Spinal cord (tissue), 10 donors: ENCODE measurements at places on chromosomes 6 and 20. TPM values are rescaled to one million over a fixed set of nuclear protein-coding genes. Genes with fewer than 3 reads are reported as not detected.

The ZSWIM1 gene
- total RNA-seq, result 5.5 TPM

DNA sequence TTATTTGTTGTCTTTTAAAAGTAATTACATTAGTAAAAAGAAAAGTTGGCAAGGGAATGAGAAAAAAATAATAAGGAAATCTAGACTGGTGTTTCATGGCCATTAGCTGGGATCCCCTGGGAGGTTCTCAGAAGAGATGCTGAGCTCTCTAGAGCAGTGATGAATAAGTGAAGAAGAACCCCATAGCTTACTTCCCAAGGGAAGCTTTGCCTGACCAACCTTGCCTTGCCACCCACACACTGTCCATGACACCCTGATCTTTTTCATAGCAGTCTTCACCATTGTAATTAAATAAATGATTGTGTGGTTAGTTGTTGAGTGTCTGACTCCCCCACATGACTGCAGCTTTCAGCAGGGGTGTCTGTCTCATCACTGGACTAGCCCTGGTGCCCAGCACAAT, 5.9 kb downstream of the C6orf163 start:
- no peaks in the 10 kb centered on the region for H3K36me3 ChIP-seq
- no peaks in the 10 kb centered on the region for H3K27me3 ChIP-seq
- H3K27ac ChIP-seq, result no peak overlapping the region
- no peak overlapping the region for H3K4me3 ChIP-seq
- H3K4me1 ChIP-seq, result no peaks in the 10 kb centered on the region

DNA sequence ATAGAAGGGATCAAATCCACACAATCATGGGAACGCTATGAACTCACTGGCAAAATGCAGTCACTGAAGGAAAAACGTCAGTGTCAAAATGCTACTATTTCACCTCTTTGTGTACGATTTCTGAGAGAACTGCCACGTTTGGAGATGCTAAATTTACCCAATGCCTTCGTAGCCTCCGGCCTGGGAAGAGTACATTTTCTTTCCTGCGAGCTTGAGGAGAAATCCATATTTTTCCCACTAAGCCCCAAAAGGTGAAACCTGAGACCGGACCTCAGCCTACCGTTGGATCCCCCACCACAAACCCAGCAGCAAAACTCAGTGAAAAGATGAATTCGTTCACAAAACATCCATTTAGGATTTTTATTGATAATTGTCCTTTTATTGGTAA, 131.7 kb downstream of the GPX5 start:
- no peaks in the 10 kb centered on the region for H3K4me1 ChIP-seq
- H3K4me3 ChIP-seq, result peak overlapping the region; percentile 55
- peak; percentile 67 for DNase-seq
- H3K36me3 ChIP-seq, result no peaks in the 10 kb centered on the region
- no peak overlapping the region for H3K27ac ChIP-seq

GRCh38 chr6:74871757-74872156, 334.1 kb downstream of the COL12A1 start:
- H3K36me3 ChIP-seq, result no peaks in the 10 kb centered on the region
- no peak for DNase-seq
- H3K27me3 ChIP-seq, result no peaks in the 10 kb centered on the region
- no peak overlapping the region for H3K4me3 ChIP-seq
- H3K27ac ChIP-seq, result no peak overlapping the region

The DCBLD1 gene
- 7.5 TPM for total RNA-seq

DNA sequence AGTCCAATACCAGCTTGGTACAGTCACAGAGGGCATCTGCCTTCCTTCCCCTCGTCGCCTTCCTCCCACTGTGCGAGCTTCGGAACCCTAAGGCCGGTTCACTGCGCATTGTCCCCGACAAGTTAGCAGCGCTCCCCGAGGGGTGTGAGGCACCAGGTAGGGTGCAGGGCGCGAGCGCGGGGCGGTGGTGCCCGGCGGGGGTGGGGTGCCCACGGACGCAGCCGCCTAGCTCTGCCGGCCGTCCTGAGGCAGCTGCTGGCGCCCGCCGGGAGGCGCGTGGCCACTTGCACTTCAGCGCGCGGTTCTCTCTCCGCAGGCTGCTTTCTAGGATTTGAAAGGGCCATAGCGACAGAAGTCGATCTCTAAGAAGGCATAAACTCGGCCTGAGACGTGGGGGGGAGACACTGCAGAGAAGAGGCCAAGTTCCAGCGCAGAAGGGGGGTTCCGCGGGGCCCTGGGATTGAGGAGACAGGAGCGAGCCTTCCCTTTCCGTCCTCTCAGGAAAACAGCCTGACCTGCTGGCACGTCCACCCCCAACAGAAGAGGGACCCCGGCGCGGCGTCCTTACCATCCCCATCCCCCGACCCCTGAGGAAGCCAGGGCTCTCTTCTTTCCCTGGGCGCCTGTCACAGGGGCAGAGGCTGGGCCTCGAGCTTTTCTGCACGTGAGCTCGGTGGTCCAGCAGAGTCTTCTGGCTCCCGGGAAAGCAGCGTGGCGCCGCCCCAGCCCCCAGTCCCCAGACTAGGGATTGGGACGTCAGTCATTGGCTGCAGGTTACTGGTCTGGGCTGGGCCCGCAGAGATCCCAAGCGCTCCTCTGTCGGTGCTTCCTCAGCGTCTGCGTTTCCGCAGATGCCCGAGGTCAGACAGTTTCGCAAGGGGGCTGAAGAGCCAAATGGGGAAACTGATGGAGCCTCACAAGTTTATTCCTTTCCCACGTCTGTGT, 15.6 kb upstream of the PRDM13 start:
- no peak overlapping the region for H3K27ac ChIP-seq
- H3K4me3 ChIP-seq, result peak overlapping the region; percentile 9
- H3K36me3 ChIP-seq, result no peaks in the 10 kb centered on the region

DNA sequence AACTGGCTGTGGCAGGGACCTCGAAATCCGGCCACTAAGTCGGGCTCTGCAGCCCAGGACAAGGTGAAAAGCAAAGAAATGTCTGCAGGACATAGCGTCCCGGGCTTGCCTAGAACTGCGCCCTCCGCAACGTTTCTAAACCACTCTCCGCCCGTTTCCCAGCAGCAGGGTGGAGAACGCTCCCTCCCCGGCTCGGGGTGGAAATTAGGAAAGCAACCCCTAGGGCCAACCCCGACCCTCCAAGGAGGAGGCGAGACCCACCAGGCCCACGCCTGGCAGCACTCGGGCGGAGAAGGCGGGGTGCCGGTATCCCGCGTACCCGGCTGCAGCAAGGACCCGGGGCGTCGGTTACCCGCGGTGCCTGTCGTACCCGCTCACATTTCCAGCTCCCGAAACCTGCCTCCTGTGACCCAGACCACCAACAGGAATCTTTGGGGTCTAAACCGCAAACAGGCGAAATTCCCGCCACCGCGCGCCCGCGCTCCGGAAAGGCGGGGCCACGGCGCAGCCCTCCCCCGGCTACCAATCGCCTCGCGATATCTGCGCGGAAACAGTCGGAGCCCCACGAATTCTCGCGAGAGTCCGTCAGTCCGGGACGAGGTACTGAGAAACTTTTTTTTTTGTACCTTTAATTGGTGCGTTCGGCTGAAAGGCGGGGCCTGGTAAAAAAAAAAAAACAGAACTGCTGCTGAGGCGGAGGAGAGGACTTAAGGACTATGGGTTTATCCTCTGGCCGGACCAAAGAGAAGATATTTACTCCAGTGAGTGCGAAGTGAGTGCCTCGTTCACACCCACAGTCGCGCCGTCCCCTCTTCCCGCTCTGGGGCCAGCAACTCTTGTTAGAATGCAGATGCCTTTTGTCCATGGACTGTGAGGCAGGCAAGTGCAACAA, at the start of gene MMS22L:
TSS of gene MMS22L (minus strand) at position 491 of the 892 bp plus-strand sequence. CDS start 739 bp downstream, outside the sequence.
- peak within 1 kb of the TSS; percentile 76 for H3K27ac ChIP-seq
- H3K36me3 ChIP-seq, result no peaks in the 10 kb centered on the region
- H3K4me3 ChIP-seq, result peak within 1 kb of the TSS; percentile 95

DNA sequence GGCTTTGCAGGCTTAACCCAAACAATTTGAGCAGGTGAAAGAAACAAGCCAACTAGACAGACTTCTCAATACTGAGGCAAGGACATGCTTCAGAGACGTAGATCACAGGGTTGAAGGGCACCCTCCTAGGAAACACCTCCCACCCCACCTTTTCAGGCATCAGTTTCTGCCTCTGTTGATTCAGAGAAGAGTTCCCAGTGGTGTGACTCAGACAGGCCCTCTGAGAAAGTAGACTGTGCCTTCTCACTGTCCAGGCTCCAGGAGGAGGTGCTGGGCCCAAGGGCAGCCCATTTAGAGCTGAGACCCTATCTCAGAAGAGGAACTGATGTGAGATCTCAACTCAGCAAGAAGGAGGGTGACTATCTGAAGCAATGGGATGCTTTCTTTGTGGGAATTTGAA, 108.1 kb downstream of the FAM50B start:
- no peak overlapping the region for H3K4me3 ChIP-seq
- H3K27ac ChIP-seq, result no peak overlapping the region
- H3K4me1 ChIP-seq, result peaks cover 2% of the 10 kb centered on the region
- no peaks in the 10 kb centered on the region for H3K36me3 ChIP-seq

DNA sequence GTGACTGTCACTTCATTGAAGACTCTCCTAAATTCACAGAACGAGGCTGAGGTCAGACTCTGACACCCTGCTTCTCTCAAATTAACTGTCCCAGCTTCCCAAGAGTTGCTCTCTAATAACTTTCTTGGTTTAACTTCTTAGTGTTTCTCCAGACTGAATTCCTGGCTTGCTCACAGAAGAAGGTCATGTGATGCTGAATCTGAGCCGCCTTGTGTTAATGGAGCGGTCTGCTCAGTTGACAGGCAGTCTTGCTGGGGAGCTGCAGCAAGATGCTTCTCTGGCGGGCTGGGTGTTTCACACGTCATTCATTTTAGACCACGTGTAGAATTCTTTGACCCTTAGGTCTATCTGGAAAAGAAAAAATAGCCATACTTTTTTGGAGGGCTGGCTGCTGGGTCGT, 107.3 kb downstream of the FOXO3 start:
- H3K27ac ChIP-seq, result no peak overlapping the region
- peaks cover 12% of the 10 kb centered on the region for H3K36me3 ChIP-seq
- no peak overlapping the region for H3K4me3 ChIP-seq
- H3K27me3 ChIP-seq, result no peaks in the 10 kb centered on the region
- DNase-seq, result peak; percentile 26
- peaks cover 10% of the 10 kb centered on the region for H3K4me1 ChIP-seq

The CALHM4 gene
- 0.30 TPM for total RNA-seq

- peaks cover 10% of the 10 kb centered on the region for H3K4me1 ChIP-seq
- no peak for DNase-seq
Measured at GRCh38 chr20:56343861-56344381, 14.9 kb upstream of the FAM210B start.

GRCh38 chr20:46282669-46283068, 25.6 kb downstream of the CDH22 start:
- H3K36me3 ChIP-seq, result no peaks in the 10 kb centered on the region
- DNase-seq, result no peak
- no peak overlapping the region for H3K4me3 ChIP-seq
- H3K4me1 ChIP-seq, result peaks cover 11% of the 10 kb centered on the region
- peaks cover 18% of the 10 kb centered on the region for H3K27me3 ChIP-seq

DNA sequence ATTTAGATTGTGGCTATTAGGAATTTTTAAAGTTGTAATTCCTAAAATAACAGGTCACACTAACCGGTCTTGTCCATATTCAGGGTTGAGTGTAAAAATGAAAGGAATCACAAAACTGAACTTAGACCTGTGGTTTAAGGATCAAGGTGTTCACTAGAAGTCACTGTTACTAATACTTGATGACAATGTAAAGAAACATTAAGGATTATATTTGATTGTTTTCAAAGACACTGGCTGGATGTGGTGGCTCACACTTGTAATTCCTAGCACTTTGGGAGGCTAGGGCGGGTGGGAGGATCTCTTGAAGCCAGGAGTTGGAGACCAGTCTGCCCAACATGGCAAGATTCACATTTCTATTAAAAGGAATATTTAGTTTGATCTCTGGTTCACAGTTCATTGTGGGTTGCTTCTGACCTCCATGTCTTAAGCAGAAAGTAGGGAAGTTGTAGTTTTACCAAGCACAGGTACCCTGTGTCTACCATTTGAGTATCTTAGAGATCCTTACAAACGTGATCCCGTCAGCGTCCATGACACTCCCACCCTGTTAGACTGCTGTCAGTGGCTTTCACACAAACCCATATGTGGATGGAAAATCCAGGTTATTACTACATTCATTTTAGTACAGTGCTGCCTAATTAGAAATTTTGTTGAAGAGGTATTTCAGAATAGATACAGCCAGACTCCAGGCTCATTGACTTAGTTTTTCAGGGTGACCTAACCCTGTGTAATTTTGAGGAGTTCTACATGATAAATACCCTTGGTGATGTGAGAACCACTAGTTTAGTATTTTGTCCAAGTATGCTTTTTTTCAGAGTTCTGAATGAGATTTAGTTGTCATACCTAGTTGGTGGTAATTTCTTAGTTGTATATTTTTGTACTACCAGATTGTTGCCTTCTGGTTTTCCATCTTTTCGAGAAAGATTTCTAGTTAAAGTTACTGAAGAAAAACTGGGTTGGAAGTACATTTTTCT, 10.2 kb downstream of the SRSF3 start:
- H3K36me3 ChIP-seq, result peaks cover 40% of the 10 kb centered on the region
- no peaks in the 10 kb centered on the region for H3K27me3 ChIP-seq
- DNase-seq, result no peak
- H3K4me1 ChIP-seq, result peaks cover 7% of the 10 kb centered on the region
- no peak overlapping the region for H3K4me3 ChIP-seq

- peaks cover 12% of the 10 kb centered on the region for H3K4me1 ChIP-seq
- no peaks in the 10 kb centered on the region for H3K36me3 ChIP-seq
- H3K4me3 ChIP-seq, result no peak overlapping the region
Measured at GRCh38 chr6:111823831-111824607, 49.2 kb downstream of the FYN start.

The CALHM5 gene
- 4.5 TPM for total RNA-seq

- H3K27me3 ChIP-seq, result no peaks in the 10 kb centered on the region
- H3K27ac ChIP-seq, result no peak overlapping the region
- DNase-seq, result no peak
Measured at GRCh38 chr20:56111961-56112730, 106.8 kb upstream of the CBLN4 start.

DNA sequence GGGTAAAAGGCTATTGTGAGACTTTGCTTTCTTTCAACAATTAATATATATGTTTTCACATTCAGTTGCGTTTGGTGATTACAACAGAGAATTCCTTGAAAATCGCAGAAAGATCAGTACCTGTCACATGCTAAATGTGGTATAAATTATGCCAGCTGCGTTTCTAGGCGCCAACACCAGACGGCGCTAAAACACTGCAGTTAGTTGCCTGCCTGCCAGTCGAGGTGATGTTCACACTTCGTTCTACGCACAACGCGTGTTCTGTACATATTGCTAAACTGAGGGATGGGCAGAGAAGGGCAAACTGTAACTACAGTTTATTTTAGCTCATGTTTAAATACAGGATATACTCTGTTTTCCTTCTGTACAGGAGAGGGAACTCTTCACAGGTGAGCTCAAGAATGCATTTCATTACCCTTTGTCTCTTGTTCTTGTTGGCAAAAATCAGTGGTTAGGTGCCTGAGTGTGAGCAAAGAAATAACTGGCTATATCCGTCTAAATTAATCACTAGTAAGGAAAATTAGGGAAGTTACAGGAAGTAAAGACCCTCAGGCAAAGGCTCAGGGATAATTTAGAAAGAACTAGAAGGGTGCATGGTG, 100.1 kb upstream of the RGS17 start:
- DNase-seq, result peak; percentile 52
- no peak overlapping the region for H3K4me3 ChIP-seq

The EPHA7 gene
- 69.3 TPM for total RNA-seq
